ENCODE measurements at places on chromosomes 11 and 22.

DNA sequence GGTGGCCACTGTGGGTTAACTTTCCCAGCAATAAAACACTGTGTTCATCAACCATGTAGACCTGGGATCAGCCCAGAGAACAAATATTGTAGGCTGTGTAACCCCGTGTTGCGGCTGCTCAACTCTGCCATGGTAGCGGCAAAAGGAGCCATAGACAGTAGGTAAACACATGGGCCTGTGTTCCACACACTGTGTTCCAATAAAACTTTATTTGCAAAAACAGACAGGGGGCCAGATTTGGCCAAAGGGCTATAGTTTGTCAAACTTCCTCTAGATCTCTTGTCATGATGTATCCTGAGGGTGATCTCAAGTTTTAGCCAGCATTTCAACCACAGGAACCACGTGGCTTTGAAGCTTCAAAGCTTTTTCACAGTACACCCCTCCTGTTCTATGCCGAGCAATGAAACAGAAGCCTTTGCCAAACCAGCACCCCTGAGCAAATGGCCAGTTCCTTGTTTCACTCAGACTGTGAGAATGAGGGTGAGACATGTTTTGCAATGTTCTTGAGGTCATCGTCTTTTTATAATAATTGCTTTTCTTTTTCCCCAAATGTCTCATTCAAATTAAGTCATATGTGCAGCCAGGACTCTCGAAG lies 49.9 kb upstream of the FADD start:
- no peak for DNase-seq

DNA sequence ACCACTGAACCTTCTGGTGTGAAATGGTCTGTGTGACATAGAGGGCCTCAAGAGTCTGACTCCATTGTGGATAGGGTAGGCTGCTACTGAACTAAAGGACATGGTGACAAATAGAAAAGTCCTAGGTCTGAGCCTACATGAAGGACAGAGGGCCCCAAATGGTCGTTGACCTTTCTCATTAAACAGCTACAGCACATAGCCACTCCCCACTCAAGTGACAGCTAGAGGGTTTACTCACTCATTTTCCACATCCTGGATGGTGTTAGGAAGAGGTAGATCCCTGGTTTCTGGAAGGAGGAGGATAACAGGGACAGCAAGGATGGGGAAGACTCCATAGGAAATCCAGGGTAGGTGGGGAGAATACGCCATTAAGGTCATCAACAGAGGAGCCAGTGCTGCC lies 63.3 kb downstream of the SLC22A24 start:
- no peak for DNase-seq

GRCh38 chr11:128884703-128885338 lies 6.3 kb upstream of the KCNJ5 start:
- peak; percentile 57 for DNase-seq

- no peak for DNase-seq
Observed at GRCh38 chr22:17874231-17874905, 100.1 kb upstream of the BID start.

- DNase-seq, result no peak
Observed at GRCh38 chr11:40405614-40406013, 1053.8 kb downstream of the LRRC4C start.

DNA sequence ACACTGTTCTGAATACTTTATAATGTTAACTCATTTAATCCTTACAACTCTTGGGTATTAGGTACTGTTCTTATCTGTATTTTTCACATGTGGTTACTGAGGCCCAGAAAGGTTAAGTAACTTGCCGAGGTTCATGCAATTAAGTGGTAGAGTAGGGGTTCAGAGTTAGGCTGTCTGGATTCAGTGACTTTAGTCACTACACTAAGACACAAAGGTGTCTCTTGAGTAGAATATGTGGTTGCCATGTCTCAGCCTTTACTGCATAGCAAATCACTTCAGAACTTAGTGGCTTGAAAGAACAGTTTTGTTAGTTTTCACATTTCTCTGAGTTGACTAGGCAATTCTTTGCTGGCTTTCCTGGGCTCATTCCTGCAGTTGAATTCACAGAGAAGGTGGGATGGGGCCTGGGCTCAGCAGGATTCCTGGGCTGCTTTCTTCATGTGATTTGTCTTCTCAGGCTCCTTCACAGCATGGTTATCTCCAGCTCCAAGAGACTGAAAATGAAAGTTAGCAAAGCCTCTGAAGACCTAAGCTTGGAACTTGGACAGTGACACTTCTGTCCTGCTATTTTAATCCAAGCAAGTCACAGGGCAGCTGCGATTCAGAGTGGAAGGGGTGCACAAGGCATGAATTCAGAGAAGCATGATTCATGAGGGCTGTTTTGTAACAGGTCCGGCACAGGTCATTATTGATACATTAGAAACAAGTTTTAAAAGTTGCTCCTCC lies 68.3 kb downstream of the SPECC1L start:
- DNase-seq, result no peak

DNA sequence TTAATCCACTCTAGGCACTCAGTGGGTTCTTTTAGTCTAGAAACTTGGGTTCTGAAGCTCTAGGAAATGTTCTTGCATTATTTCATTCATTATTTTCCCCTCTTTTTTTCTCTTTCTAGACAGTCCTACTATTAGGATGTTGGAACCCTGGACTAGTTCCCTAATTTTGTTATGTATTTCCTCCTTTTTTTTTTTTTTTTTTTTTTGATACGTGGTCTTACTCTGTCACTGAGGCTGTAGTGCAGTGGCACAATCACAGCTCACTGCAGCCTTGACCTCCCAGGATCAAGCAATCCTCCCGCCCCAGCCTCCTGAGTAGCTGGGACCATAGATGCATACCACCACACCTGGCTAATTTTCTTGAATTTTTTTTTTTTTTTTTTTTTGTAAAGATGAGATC lies 9.4 kb downstream of the UPB1 start:
- DNase-seq, result no peak

- DNase-seq, result no peak
Observed at GRCh38 chr11:3159296-3160190, 5.6 kb downstream of the OSBPL5 start.

DNA sequence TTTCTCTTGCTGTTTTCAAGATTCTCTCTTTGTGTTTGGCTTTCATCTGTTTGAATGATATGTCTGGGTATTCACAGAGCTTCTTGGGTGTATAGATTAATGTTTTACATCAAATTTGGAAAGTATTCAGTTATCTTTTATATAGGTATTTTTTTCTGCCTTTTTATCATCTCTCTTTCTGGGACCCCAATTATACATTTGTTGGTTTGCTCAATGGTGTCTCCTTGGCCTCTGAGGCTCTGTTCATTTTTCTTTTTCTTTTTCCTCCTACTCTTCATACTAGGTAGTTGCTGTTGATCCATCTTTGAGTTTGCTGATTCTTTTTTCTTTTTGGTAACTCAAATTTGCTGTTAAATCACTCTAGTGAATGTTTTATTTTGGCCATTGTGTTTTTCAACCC lies 14.3 kb downstream of the PLAAT5 start:
- DNase-seq, result no peak

- no peak for DNase-seq
Observed at GRCh38 chr11:44632466-44633123, 67.1 kb downstream of the CD82 start.

DNA sequence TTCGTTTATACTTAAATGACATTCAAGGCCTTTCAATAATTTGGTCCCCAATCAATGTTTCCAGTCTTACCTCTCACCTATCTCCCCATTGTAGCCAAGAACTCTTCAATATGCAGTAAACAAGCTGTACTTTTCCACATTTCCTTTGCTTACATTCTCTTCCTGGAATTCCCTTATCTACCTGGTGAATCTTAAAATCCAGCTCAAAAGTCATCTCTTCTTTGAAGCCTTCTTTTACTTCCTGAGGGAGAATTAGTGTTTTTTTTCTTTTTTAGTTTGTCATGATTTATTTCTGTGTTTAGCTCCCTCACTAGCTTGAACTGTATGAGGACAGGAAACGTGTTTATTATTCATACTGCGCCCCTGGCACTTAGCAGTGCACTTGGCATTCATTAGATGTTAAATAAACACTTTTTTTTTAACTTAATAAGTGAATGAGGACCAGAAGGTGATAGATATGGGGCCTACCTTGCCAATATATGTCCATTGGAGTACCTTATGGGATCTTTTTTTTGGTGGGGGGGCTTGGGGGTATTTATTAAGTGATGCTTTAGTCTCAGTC lies 4.9 kb upstream of the PTS start:
- no peak for DNase-seq

GRCh38 chr11:124829986-124830385 lies 29.8 kb upstream of the MSANTD2 start:
- DNase-seq, result no peak

- no peak for DNase-seq
Observed at GRCh38 chr11:94934362-94934761, 39.0 kb downstream of the CWC15 start.

DNA sequence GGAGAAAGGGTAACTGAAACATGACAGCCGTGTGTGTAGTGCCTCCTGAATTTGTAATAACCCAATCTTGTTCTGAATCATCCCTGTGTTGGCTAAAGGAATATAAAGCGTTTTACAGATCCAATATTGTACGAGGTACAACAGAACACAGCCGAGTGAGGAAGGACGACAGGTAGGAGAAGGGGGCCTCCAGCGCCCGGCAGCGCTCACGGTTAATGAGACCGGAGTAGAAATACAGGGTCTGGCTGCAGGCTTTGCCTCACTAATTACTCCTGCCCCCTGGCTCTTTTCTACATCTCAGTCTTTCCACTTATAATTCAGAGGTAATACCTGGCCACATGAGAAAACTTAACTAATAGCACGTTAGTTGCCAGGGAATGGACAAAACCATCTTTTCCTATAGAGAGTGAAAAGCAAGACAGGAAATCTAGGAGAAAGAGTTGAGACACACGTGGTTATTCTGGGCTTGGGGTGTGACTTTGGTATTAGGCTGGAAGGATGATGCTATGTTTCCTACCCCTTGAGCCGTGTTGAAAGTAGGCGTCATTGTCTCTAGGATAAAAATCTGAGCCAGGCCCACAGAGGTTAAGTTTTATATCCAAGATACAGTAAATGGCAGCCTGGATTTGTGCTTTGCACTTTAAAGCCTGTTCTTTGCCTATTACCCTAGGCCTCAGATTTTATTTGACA lies 54.1 kb downstream of the GRIK4 start:
- no peak for DNase-seq

DNA sequence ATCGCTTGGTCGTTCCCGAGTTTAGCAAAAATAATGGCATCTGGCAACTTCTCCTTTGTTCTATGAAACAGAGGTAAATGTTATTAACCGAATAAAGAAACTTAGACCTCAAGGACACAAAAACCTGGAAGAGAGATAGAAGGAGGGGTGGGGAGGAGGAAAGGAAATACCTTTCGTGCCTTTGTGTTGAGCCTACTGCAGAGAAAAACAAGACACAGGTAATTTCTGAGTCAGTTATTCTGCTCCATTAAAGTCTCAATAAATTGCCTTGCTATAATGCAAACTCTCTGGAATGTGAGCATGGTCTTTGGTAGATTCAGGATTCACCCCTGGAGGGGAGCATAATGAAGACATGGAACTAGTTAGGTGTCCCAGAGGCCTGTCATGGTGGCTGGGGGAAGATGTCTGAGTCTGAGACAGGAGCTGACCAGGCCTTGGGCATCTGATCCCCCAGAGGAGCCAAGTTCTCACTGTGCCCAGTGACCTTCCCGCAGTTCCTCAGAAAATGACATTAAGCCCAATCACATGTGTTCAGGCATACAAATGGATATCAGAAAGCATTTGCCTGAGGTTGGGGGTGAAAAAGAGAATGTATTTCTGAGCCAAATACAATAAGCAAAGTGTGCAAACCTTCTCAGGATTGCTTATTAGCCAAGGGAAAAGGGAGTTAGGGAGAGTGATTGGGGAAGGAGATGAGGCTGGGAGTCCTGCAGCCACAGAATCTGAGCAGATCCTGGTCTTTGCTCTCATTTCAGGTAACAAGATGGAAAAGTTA lies 72.6 kb upstream of the CADM1 start:
- DNase-seq, result no peak

DNA sequence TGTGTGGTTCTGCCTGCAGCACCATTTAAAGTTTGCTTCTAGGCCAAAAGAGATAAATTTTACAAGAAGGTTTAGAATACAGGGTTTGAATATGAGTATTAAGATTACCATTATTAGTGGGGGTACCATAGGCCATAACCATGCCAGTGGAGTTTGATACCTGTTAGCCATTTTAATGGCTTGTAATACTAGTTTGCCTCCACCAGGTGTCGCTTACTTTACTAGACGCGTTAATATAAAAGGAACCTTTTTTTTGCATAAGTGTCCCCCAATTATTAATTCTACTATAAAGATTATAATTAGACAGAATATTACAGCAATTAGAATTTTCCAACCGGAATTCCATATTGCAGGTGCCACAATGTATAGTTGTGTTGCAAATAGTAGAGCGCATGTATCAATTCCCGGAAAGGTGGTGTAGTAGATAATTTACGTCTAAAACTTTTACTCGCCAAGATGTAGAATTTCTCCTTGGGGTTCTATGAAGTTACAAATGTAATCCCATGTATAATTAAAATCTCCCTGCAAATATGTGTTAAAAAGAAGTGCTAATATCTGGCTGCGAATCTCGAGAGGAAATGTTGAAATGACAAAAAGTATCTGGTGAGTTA lies 16.1 kb downstream of the MS4A6E start:
- DNase-seq, result no peak

- DNase-seq, result no peak
Observed at GRCh38 chr22:39469681-39470450, 13.1 kb downstream of the MGAT3 start.

- no peak for DNase-seq
Observed at GRCh38 chr11:120529911-120530310, 18.4 kb downstream of the GRIK4 start.

GRCh38 chr11:11387207-11387606 lies 34.2 kb upstream of the CSNK2A3 start:
- no peak for DNase-seq

- no peak for DNase-seq
Observed at GRCh38 chr11:30879322-30880005, 293.3 kb upstream of the MPPED2 start.

Measured in stimulated activated CD4-positive, alpha-beta T cell treated with anti-CD3 and anti-CD28 coated beads, Interleukin-2, amount 100 ng/mL, for 48 hours (primary cell).